Esophagus muscularis mucosa (tissue), 4 donors: ENCODE measurements at places on chromosomes 7 and 10. TPM values are rescaled to one million over a fixed set of nuclear protein-coding genes. Genes with fewer than 3 reads are reported as not detected.

Gene SOSTDC1
- 0.83 TPM for total RNA-seq

Gene EVX1
- not detected for total RNA-seq

- peak; percentile 90 for DNase-seq
- no peaks in the 10 kb centered on the region for H3K36me3 ChIP-seq
- no peaks in the 10 kb centered on the region for H3K27me3 ChIP-seq
- peak overlapping the region; percentile 40 for H3K4me3 ChIP-seq
- peaks cover 19% of the 10 kb centered on the region for H3K4me1 ChIP-seq
- no peak overlapping the region for H3K27ac ChIP-seq
Measured at GRCh38 chr7:130273933-130274255, 7.2 kb downstream of the CPA2 start.

GRCh38 chr7:101746314-101746713 is 71.1 kb upstream of the CUX1 start:
- no peaks in the 10 kb centered on the region for H3K27me3 ChIP-seq
- no peak for DNase-seq
- no peak overlapping the region for H3K27ac ChIP-seq
- no peaks in the 10 kb centered on the region for H3K36me3 ChIP-seq
- no peak overlapping the region for H3K4me3 ChIP-seq

GRCh38 chr7:139674341-139674740 is 103.5 kb downstream of the HIPK2 start:
- no peak overlapping the region for H3K27ac ChIP-seq
- DNase-seq = no peak
- no peak overlapping the region for H3K4me3 ChIP-seq
- H3K36me3 ChIP-seq = no peaks in the 10 kb centered on the region
- peaks cover 24% of the 10 kb centered on the region for H3K4me1 ChIP-seq
- H3K27me3 ChIP-seq = no peaks in the 10 kb centered on the region

DNA sequence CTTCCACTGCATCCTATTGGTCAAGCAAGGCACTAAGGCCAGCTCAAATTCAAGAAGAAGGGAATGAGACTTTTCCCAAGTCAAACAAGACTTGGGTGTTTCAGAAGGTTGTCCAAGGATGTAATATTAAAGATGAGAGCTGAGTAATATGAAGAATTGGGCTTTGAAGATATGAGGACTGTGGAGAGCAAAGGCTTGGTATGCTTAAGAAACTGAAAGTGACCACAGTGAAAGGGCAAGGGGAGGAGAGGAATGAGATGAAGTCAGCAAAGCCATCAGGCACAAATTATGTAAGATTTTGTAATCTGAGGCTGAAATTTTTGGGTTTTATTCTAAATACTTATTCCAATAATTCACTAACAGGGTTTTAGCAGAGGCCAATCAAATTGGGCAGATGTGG is 38.6 kb upstream of the NPY start:
- no peaks in the 10 kb centered on the region for H3K4me1 ChIP-seq
- no peak for DNase-seq
- H3K27ac ChIP-seq = no peak overlapping the region
- H3K27me3 ChIP-seq = no peaks in the 10 kb centered on the region

DNA sequence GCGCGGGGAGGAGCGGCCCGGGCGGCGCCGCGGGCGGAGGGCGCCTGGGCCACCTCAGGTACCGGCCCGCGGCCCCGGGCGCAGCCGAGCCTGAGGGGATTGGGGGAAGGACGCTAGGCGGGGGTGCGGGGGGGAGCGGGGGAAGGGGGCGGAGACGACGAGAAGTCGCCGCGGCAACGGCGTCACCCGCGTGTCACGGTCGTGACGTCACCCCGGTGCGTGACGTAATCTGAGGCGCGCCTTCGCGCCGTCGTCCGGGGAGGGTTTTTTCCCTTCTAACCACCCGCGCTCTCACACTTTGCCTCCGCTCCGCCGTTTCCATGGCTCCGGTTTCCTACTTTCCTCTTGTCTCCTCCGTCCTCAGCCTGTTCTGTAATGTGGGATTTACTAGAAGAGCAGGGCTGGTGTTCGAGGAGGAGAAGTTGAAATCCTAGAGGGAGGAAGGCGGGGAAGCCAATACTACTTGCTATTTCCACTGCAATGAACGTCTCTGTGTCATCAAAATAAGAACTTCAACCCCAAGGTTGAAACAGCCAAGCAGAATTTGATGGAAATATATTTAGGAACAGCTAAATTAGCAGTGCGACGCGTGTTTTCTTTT is at the start of gene BRAF:
Gene BRAF, minus strand, starts transcription at position 109 of the 601 bp plus-strand sequence. CDS start 226 bp downstream, outside the sequence.
- peak; percentile 96 for DNase-seq
- no peaks in the 10 kb centered on the region for H3K27me3 ChIP-seq
- H3K4me3 ChIP-seq = peak within 1 kb of the TSS; percentile 98
- H3K36me3 ChIP-seq = no peaks in the 10 kb centered on the region

GRCh38 chr7:108286290-108286904 is 156.2 kb upstream of the LAMB4 start:
- DNase-seq = no peak
- H3K4me3 ChIP-seq = no peak overlapping the region
- H3K4me1 ChIP-seq = no peaks in the 10 kb centered on the region
- no peaks in the 10 kb centered on the region for H3K27me3 ChIP-seq
- H3K36me3 ChIP-seq = no peaks in the 10 kb centered on the region
- no peak overlapping the region for H3K27ac ChIP-seq

GRCh38 chr10:125141150-125141859 is 19.1 kb downstream of the CTBP2 start:
- H3K4me1 ChIP-seq = peaks cover 81% of the 10 kb centered on the region
- no peak overlapping the region for H3K27ac ChIP-seq
- H3K27me3 ChIP-seq = no peaks in the 10 kb centered on the region
- DNase-seq = no peak
- H3K36me3 ChIP-seq = peaks cover 6% of the 10 kb centered on the region

GRCh38 chr7:129167817-129168216 is 20.6 kb upstream of the SMO start:
- H3K4me1 ChIP-seq = peaks cover 23% of the 10 kb centered on the region
- no peaks in the 10 kb centered on the region for H3K27me3 ChIP-seq

DNA sequence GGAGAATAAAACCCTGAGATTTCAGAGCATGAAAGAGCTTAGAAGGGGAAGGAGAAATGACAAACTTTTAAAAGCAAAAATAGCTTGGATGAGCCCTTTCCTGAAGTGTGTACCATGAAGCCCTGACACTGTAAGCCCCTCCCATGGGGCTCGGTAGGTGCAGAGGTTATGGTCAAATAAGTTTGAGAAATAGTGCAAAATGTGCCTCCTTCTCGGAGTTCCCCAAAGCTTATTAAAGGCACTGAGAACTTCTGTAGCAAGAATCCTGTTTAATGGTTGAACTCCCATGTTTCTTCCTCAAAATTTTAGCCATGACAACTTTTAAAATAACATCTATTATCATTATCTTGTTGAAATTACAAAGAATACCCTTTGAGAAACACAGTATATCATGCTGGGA is 10.5 kb upstream of the HYCC1 start:
- no peaks in the 10 kb centered on the region for H3K27me3 ChIP-seq
- DNase-seq = no peak
- H3K4me3 ChIP-seq = no peak overlapping the region
- peaks cover 10% of the 10 kb centered on the region for H3K4me1 ChIP-seq

DNA sequence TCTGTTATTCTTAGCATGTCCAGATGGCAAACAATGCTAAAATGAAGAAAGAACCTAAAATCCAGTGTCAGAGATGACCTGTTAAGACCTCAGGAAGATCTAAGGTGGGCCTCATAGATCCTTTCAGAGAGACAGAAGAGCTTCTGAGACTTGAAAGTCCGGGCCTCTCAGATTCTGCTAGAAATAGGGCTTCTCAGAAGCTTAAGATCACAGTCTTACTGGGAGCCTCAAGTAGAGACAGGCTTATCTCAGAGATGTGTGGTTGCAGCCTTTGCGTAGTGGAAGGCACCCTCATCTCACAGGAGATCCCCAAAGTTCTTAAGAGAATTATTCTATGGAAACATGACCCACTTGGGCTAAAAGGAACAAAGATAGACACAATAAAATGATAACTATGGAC is 642.8 kb downstream of the TNS3 start:
- H3K36me3 ChIP-seq = no peaks in the 10 kb centered on the region
- H3K4me3 ChIP-seq = no peak overlapping the region
- no peaks in the 10 kb centered on the region for H3K4me1 ChIP-seq
- DNase-seq = no peak

- no peak overlapping the region for H3K27ac ChIP-seq
- H3K4me3 ChIP-seq = no peak overlapping the region
- no peak for DNase-seq
- H3K4me1 ChIP-seq = peaks cover 25% of the 10 kb centered on the region
Measured at GRCh38 chr10:22434521-22434920, 89.2 kb downstream of the SPAG6 start.
